ENCODE measurements at places on chromosomes 7 and 10.
A peak's percentile ranks its signal among the peaks of the same experiment; 100 is the strongest.

DNA sequence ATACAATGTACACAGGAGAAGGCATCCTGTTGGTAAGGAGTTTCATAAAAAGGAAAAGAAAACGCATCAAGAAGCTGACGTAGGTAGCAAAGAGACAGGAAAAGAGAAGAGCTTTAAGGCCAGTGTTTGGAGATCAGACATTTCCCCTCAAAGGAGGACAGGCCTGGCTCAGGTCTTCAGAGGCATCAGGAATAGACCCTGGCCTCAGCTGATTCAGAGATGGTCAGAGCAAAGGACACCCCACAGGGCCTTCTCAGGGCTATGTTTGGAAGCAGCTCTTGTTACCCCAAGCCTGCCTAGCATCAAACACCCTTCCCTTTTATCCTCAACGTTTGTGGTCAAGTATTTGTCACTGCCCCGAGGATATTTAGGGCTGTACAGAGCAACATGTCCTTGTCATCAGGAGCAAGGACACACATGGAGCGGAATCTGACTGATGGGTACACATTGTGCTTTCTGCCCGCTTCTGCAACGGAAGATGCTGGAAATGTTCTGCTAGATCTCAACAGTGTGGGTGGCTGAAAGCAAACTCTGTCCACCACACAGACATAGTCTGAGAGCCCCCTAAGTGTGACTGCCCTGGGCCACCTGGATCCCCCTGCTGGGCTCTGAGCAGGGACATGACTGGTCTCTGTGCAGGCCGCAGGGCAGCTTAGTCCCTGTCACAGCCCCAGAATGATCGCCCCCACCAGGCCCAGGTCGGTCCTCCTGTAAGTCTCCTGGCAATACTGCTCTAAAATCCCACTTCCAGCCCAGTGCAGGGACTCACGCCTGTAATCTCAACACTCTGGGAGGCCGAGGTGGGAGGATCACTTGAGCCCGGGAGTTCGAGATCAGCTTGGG is 1.0 kb upstream of the ZDHHC4 start:
- no peak for DNase-seq

GRCh38 chr7:55475855-55476803 is 96.2 kb downstream of the VOPP1 start:
- DNase-seq, result no peak

GRCh38 chr7:157273208-157274093 is 63.4 kb upstream of the DNAJB6 start:
- peak; percentile 81 for DNase-seq

DNA sequence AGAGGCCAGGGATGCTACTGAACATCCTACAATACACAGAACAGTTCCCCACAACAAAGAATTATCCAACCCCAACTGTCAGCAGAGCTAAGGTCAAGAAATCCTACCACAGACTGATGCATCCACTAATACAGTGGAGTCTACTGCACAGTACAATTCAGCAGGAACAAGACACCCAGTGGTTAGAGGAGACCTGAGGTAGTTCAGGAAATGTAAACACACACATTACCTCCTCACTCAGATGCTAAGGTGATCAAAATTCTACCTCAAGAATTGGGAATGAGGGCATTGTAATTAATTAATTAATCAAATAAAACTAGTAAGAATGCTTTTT is 91.4 kb downstream of the ZFAND4 start:
- DNase-seq, result no peak

- no peak for DNase-seq
Measured at GRCh38 chr7:107860981-107861652, 29.9 kb upstream of the DLD start.

DNA sequence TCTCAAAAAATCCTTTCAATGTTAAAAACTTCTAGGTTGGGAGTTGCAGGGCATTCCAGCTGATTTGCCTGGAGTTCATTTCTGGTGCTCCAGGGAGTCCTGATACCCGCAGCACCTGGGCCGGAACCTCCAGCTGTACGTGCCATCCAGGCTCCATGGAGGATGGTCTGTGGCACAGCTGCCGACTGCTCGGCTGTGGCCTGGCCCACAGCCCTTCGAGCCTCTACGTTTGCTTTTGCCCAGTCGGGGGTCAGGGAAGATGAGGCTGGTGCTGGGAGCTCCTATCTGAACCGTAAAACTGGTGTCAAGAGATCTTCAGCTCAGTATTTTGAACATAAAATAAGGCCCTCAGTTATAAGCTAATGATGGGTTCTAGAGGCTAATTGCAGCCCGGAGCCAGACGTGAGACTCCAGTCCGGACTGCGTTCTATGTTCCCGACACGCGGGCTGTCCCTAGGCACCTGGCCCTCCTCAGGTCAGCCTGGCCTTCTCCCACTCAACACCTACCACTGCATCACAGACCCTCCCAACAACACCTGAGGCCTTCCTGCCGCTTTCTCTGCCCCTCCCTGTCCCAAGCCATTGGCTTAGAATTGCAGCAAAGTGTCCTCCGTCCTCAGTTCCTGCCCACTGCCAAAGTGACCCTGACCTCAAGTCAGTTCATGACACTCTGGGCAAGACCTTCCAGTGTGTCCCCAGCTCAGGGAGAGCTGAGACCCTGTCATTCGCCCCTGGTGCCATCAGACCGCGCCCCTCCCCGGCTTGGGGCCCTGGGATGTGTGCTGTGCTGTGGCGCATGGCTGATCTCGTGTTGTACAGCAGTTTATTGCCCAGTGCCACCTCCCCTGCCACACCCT is 64.2 kb upstream of the DNAJB6 start:
- DNase-seq, result no peak

GRCh38 chr7:94933256-94933990 is 26.0 kb downstream of the PPP1R9A start:
- no peak for DNase-seq

- no peak for DNase-seq
Measured at GRCh38 chr10:28280652-28281051, 22.2 kb downstream of the MPP7 start.

GRCh38 chr10:28719789-28720436 is 42.6 kb downstream of the BAMBI start:
- no peak for DNase-seq

DNA sequence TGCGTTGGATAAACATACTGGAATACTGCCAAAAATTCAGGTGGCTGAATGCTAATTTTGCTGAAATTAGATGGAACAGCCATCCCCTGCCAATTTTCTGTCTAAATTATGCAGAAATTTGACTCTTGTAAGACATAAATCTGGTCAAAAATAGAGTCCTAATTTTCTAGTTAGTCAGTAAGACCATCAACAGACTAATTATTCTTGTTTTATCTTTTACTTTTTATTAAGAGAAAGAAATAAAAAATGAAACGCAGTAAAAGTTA is 110.3 kb upstream of the GATA3 start:
- DNase-seq, result no peak

GRCh38 chr7:48049850-48050249 is 14.5 kb downstream of the C7orf57 start:
- DNase-seq, result no peak

GRCh38 chr10:13712837-13713581 is 126.2 kb downstream of the PRPF18 start:
- no peak for DNase-seq

DNA sequence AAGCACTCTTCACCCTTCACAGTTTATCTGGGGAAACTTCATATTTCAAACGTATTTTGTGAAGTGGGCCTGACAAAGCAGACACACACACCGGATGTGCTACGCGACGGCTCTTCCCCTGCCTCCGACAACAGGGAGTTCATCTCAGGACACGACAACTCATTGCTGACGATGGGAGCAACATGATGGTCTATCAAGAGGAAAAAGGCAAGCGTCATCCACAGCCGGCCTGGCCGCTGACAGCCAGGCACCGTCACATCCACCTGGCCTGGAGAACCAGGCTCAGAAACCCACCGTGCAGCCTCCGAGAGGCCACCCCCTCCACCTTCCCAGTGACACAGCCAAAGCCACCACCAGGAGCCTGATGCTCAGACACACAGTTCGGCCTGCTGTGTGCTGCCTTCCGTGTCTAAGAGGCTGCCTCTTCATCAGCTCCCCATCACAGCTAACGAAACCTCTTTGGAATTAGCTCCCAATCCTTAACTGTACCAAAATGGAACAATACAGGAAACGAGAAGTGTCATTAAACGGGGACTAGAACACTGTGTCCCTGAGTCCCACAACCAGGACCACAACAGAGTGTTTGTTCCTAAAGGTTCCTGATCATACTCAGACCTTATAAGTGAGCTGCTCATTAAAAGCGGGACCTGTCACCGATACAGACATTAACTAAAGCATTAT is 76.7 kb downstream of the SFMBT2 start:
- no peak for DNase-seq

- no peak for DNase-seq
Measured at GRCh38 chr7:50864694-50865093, 82.0 kb upstream of the GRB10 start.

- DNase-seq, result no peak
Measured at GRCh38 chr7:117062300-117062699, 109.0 kb downstream of the ST7 start.

- no peak for DNase-seq
Measured at GRCh38 chr10:69963178-69963834, 89.3 kb upstream of the MACROH2A2 start.

DNA sequence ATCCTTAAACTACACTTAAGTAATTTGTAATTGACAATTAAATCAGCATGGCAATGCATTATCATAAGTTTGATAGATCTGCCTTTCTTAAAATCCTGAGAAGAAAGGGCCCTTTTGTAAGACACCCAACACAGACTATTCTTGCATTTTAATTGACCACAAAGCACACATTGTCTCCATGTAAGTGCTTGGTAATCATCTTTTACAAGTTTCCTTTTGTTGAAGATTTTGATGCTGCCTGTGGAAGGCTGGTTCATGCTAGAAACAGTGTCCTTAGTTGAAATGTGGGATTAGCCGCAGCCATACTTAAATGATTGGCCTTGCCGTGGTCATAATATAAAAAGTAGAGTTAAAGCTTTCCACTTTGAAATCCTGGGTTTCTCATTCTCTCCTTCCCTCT is 32.3 kb upstream of the CELF2 start:
- no peak for DNase-seq

DNA sequence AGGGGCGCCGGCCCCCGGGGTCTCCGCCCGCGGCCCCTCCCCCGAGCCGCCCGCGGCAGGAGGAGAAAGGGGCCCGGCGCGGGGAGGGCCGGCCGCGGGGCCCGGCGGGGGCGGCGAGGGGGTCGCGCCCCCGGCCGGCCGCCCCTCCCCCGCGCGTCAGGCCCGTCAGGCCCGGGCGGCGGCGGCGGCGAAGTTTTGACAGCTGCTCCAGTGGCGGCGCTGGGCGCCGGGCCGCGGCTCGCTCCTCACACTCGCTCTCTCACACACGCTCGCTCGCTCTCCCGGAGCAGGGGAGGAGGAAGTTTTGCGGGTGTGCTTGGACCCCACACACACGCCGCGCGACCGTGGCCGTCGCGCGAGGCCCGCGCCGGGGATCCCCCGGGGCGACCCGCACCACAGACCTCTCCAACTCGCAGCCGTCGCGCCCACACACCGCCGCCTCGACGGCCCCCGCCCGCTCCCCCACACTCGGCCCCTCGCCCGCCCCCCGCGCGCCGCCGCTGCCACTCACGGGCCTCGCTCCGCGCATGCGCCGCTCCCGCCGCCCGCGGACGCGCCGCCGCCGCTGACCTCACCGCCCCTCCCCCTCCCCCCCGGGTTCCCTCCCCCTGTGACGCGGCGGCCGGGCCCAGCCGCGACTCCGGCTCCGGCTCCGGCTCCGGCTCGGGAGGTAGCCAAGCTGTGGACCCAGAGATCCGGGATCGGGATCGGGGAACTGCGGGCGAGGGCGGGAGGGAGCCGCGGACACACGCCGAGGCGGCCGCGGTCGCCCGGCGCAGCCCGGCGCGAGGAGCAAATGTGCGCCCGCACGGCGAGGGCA is 518 bp upstream of the KMT2C start:
- DNase-seq, result peak; percentile 95

GRCh38 chr7:134897936-134898335 is 88.4 kb upstream of the AGBL3 start:
- no peak for DNase-seq

DNA sequence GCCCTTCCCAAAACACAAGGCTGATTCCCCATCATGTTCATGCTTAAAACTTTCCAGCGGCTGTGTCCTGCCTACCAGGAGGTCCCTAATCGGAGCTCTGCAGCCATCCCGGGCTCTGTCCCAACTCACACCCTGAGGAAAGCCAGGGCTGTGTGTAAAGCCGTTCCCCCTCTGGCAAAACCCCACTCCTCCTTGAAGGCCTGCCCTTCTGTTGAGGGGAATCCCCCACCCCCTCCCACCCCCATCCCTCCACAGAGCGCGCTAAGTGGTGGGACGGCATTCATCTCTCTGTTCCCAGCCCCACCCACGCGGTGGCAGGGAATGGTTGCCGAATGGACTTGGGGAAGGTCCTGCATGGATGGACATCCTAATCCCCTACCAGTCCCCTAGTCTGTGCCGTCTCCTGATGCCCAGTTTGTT is 667 bp upstream of the TMEM120A start:
- no peak for DNase-seq

- DNase-seq, result no peak
Measured at GRCh38 chr10:47420305-47421056, 36.4 kb upstream of the ZNF488 start.

DNA sequence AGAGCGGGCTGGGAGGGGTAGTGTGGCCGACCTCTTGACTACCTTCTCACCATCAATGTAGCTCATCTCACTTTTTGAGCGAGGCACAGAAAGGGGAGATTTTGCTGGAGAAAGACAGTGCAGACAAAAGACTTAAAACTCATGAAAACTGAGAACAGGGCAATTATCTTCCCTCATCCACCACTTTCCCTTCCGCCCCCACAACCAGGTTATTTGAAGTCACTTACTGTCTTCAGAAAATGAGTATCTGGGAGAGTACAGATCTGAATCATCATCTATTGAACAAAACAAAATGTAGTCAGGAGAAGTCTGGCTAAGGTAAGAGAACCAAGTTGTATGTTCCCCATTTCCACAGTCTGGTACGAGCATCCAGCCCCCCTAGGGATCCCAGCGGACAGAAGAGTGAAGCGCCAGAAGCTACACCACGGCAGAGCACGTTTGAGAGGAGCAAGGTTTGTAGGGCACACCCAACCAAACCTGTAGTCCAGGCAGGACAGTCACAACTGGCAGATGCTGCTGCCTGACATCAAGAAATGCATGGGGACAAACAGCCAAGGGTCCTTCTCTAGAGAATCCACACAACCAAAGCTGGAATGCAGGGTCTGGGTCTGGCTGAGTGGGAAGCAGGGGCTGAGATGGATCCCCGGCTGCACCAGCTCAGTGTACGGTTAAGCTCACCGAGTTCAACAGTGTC is 93.4 kb upstream of the PDLIM1 start:
- DNase-seq, result peak; percentile 28

GRCh38 chr7:34022626-34023025 is 117.3 kb downstream of the BMPER start:
- DNase-seq, result no peak
